ENCODE measurements at places on chromosomes 12 and 14.

- DNase-seq: peak; percentile 35
These were observed 17.4 kb downstream of the CEP170B start for GRCh38 chr14:104882325-104882973.

DNA sequence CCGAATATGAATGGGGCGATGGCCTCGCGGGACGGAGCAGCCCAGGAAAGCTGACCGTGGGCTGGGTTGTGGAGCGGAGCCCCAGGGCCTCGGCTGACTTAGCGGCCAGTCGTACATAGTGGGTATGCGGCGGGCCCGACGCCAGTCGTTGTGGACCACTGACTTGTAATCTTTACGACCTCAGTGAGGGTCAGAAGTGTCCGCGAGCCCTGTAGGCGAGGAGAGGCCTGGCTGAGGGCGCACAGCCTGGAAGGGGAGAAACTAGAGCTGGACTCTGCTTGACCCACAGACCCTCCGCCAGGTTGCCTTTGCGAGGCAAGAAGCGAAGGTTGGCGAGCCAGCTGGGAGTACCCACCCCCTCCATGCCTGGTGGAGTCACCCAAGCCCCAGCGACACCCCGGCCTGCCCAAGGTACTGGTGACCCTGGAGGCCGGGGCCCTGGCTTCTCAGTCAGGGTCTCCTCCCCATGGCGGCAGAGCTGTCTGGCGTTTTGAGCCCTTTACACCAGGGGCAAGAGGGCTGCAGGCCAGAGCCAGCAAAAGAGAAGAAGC is 15.6 kb upstream of the DYNC1H1 start:
- no peak for DNase-seq

DNA sequence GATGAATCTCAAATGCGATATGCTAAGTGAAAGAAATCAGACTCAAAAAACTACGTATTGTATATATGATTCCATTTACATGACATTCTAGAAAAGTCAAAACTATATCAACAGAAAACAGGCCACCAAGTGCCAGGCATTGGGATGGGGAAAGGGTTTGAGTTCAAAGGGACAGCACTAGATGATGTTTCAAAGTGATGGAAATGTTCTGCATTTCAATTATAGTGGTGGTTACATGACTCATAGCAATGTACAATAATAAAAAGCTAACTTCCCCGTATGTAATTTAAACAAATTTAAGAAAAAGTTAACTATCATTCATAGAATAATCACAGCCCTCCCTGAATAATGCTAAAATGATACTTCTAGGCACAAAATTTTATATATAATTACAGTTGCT is 13.5 kb downstream of the HECTD1 start:
- DNase-seq: no peak

GRCh38 chr12:100752841-100753240 is 41.7 kb upstream of the ANO4 start:
- DNase-seq: peak; percentile 7

- no peak for DNase-seq
These were observed 32.0 kb downstream of the CHGA start for GRCh38 chr14:92954933-92955332.

- no peak for DNase-seq
These were observed 312.4 kb downstream of the RPAP3 start for GRCh38 chr12:47393403-47393790.

DNA sequence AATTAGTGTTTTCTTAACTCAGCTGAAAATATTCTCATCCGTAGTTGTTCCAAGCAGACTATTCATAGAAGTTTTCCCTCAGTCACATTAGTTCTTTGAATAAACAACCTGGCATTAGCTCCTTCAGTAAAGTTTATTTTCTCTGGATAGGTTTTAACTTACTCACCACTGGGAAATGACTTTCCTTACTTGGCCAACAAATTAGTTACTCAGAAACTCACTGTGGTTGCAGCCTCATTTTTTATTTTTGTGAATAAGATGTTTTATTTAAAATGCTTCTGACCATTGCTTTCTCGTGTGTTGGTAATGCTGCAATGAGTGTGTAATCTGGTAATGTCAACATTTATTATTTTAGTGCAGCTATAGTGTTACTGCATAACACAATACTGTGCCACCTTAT is 74.9 kb downstream of the NOVA1 start:
- DNase-seq: peak; percentile 85

DNA sequence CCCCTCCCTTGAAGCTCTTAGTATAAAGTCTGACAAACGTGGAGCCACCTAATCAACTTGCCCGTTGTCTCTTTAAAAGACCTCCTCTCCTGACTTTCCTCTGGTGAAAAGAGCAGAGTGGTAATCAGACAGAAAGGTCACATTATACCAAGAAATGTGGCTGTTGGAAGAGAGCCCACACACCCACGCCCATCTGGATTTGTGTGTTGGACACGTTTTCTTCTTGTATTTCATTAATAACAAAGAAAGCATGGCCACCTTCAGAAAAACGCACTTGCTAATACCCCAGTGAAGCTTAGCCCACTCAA is 41.3 kb downstream of the CCDC60 start:
- DNase-seq: no peak

- peak; percentile 63 for DNase-seq
These were observed 74.6 kb upstream of the EEA1 start for GRCh38 chr12:93003531-93004239.

GRCh38 chr12:6742834-6743233 is 10.1 kb downstream of the MLF2 start:
- DNase-seq: no peak

DNA sequence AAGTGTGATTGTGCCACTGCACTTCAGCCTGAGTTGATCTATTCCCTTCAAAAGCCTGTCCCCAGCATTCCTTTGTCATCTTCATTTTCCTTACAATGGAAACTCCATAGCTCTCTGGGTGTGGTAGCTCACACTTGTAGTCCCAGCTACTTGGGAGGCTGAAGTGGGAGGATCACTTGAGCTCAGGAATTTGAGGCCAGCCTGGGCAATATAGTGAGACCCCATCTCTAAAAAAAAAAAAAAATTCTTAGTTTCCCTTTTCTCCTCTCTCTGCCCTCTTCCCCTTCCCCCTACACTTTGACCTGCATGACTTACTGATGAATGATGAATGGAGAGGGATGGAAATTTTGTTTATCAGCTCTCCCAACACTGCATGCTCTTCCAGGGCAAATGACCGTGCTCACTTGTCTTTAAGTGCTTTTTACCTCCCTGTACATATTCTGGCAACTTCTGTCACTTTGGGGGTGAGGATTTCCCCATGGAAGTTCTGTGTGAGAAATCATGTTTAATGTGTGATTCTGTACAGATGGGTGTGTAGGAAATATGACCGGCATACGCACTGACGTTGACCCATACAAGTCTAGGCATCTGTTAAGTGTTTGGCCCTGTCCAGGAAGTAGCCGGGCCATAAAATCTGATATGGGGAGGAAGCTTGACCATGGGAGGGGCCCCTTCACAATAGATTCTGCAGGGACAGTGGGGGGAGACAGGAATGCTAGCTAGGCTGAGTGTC is 65.4 kb downstream of the ZFP36L1 start:
- no peak for DNase-seq

DNA sequence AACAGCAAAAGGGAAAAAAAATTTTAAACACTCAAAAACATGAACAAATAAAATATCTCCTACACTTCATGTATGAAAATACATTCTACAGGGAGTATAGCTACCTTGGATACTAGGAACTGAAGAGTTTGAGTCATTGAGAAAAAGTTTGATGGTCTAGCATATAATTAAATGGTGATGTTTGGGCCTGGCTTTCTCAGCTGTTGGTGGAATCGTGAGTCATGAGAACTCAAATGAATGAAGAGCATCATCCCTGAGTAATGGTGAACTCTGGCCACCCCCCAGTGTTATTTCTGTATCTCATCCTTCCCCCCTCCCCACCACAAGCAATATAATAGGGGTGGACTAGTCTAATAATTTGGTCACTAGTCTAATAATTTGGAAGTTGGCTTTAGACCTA is 6.7 kb upstream of the SLC6A15 start:
- no peak for DNase-seq

DNA sequence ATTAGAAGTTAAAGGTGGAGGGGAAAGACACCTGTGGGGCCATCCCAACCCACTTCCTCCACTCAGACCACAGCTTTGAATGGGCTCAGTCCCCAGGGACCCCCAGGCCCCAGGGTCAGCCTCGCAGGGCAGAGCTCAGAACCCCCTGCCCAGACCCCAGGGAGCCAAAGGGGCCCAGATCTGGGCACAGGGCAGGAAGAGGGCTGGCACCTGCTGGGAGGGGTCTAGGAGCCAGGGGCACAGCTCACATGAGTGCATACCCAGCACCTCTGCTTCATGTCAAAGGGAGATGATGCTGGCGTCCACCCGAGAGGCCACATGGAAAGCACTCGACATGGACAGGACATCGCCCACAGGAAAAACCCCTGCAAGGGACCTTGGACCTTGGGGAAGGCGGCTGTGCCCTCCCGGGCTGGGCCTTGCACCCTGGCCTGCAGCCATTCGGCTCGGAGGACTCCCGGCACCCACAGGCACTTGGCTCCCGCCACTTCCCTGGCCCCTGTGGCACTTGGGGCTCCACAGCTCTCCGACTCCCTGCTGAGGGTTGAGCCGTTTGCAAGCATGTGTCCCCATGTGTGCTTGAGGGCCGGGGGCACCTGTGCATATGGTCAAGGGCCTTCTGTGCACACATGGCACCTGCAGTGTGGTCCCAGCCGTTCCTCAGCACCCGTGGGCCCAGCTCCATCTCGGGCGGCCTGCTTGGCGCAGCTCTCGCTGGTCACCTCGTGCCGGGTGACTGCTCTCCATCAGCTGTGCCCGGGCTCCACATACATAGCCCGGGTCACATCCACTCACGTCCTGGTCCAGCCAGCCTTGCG is 7.8 kb upstream of the AMN start:
- no peak for DNase-seq

GRCh38 chr12:27564612-27565213 is 40.7 kb downstream of the PPFIBP1 start:
- DNase-seq: peak; percentile 45

GRCh38 chr12:66354291-66354690 is 52.0 kb downstream of the HELB start:
- DNase-seq: peak; percentile 39

DNA sequence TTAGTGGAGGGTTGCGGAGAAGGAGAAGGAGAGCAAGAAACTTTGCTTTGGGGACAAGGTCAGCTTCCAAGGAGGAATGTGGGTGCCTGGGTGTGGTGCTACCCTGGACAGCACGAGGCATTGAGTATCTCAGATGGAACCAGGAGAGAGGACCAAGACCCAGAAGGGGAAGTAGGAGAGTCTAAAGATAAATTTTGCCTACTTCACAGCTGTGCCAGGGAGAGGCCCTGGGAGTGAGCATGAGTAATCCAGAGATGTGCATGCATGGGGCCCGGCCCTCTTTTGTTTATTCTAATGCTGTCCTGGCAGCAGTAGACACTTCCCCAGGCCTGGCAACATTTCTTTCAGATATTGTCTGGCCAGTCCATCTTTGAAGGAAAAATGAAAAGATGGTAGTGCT is 49.5 kb upstream of the GNPNAT1 start:
- DNase-seq: no peak

DNA sequence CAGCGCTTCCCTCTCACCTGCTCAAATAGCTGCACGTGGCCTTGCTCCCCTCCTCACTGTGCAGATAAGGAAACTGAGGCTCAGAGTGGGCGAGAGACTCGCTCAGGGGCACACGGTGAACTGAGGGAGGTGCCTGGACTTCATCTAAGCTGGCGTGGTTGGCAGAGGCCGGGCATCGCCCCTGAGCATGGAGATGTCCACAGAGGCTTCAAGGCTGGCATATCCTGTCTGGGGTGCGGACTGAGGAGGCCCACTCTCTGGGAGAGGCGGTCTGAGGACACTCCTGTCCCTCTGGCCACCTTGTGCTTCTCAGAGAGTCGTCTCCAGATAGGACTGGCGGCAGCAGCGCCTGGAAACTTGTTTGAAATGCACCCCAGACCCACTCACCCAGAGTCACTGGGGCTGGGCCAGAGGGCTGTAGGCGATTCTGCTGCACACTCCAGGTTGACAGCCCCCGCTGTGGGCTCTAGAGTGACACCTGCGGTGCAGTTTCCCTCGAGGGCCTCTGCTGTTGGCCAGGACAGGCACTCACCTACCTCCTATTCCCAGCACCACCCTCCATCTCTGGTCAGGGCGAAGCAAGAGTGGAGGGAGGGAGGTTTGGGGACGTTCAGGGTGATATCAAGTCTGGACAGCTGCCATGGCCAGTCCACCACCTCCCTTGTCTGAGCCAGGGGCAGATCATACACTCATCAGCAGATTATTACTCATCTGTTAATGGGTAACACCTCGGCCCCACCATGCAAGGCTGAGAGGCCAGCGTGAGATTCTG is 11.2 kb upstream of the LBHD2 start:
- DNase-seq: peak; percentile 96

GRCh38 chr12:113591480-113591974 is 119.9 kb upstream of the LHX5 start:
- DNase-seq: no peak

GRCh38 chr14:89720076-89720687 is 234.3 kb downstream of the EFCAB11 start:
- DNase-seq: no peak

- no peak for DNase-seq
These were observed 144.3 kb downstream of the NRXN3 start for GRCh38 chr14:78314484-78314883.

DNA sequence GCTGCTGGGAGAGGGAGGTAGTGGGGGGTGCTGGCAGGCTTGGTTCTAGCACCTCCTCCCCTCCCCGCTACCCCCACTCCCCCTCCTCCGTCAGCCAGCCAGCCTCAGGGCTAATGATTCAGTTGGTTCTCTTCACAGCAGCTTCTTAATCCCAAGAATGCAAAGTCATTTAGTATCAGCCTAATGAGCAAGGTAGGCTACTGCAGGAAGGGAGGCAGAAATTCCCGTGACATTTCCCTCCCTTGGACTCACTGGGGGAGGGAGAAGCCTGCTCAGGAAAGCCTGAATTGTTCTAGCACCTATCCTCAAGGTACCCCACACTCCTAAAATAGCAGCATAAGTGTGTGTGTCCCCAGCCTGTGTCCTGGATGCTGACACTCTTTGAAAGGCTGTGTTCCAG is 29.8 kb downstream of the ITPK1 start:
- DNase-seq: peak; percentile 88

DNA sequence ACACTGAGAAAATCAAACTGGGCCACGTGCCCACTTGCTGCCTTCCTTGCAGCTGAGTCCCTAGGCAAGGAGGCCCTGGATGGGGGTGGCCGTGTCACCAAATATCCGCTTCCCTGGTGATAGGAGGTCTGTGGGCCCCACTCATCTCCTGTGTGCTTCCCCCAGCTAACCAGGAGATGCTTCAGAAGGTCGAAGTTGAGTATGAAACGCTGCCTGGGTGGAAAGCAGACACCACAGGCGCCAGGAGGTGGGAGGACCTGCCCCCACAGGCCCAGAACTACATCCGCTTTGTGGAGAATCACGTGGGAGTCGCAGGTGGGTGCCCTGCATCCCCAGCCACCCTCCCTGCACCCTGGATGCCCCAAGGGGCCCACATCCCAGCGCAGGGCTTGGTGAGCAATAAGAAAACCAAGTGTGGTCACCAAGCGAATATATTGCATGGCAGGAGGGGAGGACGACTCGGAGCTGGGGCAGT is 6.8 kb upstream of the SIVA1 start:
- no peak for DNase-seq

- DNase-seq: peak; percentile 22
These were observed 161.3 kb downstream of the RPL10L start for GRCh38 chr14:46490238-46490685.

All from renal cortical epithelial cell (primary cell).